Hypothalamus (tissue), 51 donors: ENCODE measurements at places on chromosomes 3 and 15.
A peak's percentile ranks its signal among the peaks of the same experiment; 100 is the strongest.

DNA sequence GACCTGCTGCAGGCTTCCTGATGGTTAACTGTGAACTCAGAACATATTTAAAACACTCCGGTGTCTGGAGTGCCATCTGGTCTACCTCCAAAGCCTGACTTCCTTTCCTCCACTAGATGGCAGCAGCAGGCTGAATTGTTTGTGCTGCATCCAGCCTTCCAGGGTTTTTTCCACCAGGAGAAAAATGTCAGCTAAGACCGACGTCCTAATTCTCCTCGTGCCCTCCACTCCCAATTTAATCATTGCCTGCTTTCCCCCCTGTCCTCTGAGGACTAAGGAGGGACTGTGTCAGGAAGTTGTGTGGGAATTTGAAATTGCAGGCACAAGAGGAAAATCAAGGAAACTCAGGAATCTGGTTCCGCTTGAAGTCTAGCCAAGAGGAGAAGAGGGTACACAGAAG is 165.2 kb upstream of the UMPS start:
- peak; percentile 31 for DNase-seq

- no peak for DNase-seq
Measured at GRCh38 chr3:54305409-54306099, 183.2 kb downstream of the CACNA2D3 start.

GRCh38 chr15:98657721-98658120 is 9.4 kb downstream of the IGF1R start:
- no peak for DNase-seq

- no peak for DNase-seq
Measured at GRCh38 chr3:39327053-39327745, 2.3 kb upstream of the CCR8 start.

DNA sequence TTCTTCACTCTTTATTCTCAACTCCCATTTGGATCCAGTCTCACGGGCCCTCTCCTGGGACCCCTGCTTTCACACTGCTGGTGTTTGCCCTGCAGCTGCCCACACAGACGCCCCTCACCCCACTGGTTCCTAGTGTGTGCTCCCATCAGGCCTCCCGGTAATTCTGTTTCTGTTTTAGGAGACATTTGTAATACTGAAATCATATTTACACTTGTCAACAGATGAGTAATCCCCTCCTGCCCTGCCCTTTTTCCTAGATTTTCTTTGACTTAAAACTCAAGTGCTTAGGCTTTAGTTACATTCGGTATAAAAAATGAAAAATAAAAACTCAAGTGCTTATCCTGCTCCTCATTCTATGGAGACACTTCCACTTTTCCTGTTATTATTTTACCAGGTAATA is 18.4 kb upstream of the ABTB1 start:
- DNase-seq: no peak

- DNase-seq: no peak
Measured at GRCh38 chr15:50315814-50316630, 39.0 kb downstream of the GABPB1 start.

DNA sequence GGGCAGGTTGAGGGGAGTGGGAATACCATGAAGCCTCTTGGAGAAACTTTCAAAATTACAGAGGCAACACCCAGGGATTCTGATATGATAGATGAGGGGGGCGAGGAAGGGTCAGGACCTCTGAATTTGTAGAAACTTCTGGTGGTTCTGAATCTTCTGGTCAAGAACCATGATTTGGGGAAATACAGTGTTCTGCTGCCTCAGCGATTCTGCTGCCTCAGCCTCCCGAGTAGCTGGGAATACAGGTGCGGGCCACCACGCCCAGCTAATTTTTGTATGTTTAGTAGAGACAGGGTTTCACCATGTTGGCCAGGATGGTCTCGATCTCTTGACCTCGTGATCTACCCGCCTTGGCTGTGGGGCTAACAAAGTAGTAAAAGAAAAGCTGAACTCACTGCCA is 70.4 kb downstream of the MAGEF1 start:
- no peak for DNase-seq

DNA sequence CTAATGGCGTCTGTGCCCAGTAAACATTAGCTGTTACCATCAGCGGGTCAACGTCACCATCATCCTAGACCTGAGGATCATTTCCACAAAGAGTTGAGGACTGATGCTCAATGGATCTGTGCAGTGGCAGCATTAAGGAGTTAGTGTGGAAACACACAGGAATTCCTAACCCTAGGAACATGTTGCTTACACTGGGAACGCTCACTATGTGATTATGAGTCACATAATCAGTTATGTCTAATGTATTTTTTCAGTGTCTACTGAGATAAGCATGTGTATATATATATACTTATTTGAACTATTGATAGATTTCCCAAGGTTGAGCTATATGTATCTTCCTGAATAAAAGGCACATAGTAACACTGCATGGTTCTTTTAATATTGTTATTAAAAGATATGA is 19.0 kb downstream of the ARNT2 start:
- no peak for DNase-seq

- DNase-seq: no peak
Measured at GRCh38 chr3:49530701-49531100, 23.6 kb upstream of the BSN start.
